ENCODE measurements at places on chromosomes 16 and 17.

DNA sequence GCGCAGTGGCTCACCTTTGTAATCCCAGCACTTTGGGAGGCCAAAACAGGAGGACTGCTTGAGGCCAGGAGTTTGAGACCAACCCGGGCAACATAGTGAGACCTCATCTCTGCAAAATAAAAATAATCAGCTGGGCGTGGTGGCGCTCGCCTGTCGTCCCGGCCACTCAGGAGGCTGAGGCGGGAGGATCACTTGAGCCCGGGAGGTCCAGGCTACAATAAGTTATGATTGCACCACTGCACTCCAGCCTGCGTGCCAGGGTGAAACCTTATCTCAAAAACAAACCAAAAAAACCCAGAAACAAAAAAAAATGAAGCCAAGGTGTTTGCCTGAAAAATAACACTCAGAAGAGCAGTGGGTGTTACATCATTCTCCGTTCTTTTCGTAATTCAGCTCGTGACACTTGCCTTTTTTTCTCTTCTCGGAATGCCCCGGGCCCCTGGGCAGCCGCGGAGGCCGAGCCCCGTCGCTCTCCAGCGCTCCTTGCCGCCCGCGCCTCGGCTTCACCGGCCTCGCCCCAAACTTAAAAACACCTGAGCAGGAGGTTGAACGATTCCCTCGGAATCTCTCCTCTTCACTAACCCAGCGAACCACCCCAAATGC is 17.0 kb downstream of the PRCD start:
- DNase-seq, result peak; percentile 74

DNA sequence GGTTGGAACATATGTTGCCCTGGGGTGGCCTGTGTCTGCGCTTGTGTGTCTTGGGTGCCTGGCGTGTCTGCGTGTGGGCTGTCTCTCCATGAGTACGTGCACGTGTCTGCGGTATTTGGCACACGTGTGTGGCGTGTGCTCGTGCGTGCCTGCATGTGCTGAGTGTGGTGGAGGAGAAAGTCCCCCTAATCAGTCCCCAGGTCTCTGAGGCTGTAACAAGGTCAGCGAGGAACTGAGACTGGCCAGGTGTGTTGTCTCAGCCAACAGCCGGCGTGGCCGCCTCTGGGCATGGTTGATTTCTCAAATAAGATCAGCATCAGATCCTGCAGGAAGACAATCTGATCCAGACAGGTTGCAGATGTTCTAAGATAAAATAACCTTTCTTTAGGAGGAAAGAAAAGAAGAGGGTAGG is 3.5 kb upstream of the CPNE7 start:
- DNase-seq, result no peak

GRCh38 chr16:20870122-20870820 is 29.9 kb downstream of the DCUN1D3 start:
- no peak for DNase-seq

DNA sequence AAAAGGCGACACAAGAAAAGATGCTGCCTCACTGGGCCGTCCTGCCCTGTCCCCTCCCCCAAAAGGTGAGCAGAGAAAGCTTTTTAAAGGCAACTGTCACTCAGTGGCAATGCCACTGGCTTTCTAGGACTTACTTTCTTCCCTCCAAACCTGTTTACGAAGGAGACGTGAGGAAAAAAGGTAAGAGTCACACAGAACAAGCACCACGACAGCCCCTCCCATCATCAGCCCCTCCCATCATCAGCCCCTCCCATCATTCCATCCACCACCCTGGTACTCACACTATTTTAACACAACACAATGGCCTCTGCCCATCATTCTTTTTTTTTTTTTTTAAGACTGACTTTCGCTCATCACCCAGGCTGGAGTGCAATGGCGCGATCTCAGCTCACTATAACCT is 77.1 kb downstream of the NXN start:
- DNase-seq, result no peak

DNA sequence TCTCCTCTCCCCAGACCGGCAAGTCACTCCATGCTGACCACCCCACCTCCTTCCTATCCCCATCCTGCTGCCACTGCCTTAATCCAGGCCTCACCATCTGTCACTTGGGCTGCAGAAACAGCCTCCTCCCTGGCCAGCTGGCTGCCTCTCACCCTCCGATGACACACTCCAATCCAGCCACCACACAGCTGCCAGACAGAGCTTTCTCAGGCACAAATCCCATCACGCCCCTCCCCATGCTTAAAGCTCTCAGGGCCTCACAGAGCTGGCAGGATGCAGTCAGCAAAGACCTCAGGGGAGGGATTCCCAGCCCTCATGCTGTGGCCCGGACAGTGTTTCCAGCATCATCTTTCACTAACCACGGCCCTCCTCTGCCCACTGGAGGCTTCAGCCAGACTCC is 13.7 kb downstream of the CAMKK1 start:
- no peak for DNase-seq

GRCh38 chr17:73470316-73470826 is 158.6 kb upstream of the CDC42EP4 start:
- DNase-seq, result no peak

- no peak for DNase-seq
Observed at GRCh38 chr17:76462556-76463290, 4.7 kb upstream of the AANAT start.
